Stimulated activated CD4-positive, alpha-beta T cell treated with anti-CD3 and anti-CD28 coated beads, Interleukin-1b, Interleukin-23, amount 100 ng/mL, for 1 hour (primary cell): ENCODE measurements at places on chromosomes 1 and 21.

DNA sequence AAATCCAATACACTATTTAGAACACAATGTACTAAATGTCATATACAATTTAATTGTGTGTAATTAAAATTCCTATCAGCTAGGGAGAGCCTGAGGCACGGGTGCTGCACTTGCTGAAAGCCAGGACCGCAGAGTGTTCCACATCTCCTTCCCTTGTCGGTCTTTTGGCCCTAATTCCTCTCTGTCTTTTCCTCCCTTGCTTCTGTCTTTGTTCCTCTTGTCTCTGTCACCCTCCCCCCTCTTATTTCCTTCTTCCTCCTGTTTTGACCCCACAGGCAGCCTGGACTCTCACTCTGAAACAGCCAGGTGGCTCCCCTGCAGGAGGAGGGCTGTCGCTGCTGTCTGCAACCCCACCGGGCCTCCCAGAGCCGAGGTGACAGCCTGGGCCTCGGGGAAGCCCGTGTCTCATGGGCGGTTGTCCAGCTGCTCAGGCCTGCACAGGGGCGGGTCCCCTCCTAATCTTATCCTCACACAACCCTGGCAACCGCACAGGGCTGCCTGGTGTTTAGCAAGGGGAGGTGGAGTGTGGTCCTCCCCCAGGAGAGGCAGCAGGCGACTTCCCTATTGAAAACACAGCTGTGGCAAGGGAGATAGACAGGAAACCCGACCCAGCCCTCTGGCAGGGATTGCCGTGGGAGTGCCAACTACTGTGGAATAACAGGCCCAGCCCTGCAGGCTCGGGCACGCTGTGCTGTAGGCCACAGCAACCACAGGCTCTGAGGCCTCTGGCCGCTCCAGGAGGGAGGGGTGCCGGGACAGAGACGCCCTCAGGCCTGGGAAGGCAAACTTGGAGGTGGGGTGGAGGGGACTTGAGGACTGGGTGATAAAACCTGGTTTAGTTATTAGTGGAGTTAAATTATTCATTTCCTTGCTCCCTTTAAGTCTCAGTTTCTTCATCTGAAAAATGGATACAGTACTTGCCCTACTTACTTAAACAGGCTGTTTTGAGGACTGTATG, 68.8 kb upstream of the WDR26 start:
- DNase-seq: no peak

DNA sequence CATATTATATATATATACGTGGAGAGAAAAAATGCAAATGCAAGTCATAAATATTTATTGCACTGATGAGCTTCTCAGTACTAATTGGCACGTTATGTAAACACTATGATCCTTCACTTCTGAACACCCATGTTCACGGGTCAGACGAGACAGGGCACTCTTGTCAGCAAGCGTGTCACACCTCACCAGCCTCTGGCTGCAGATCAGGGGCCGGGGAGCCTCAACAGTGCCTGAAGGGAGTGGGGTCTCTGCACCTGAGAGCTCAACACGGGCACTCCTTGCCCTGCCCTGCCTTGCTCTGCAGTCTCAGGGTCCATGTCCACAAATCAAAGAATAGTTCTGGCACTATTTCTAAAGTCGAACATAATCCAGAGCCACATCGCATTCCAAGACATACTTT, 409 bp upstream of the HIVEP3 start:
- no peak for DNase-seq

GRCh38 chr1:96049759-96050409, 671.7 kb upstream of the PTBP2 start:
- no peak for DNase-seq

DNA sequence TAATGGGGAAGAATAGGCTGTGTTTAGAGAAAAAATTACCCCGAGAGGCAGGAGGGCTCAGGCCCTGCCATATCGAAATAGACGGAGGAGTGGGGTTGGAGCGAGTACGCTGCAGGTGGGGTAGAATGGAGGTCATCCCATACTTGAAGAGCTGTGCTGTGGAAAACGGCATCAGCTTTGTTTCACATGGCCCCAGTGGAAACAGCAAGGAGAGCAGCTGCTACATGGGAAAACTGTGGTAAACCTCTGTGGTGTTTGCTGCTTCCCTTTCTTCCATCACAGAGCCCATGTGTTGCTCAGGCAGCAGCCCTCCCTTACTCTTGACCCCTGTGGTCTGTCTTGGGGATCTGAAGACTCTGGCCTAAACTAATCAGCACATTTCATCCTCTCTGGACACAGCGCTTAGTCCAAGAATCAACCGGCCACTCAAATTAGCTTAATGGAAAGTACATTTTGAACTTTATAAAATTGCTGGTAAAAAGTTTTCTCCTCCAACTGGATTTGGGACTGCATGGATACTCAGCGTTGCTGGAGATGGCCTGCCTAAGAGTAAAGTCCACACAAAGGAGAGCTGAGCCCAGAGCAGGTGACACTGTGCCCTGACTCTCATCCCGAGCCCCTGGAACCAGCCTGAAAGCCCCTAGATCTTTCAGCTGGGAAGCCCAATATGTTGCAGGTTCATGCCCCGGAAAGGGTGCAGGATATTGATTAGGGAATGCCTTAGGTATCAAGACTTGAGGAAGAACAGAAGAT, 127.1 kb upstream of the GADD45A start:
- DNase-seq: no peak

DNA sequence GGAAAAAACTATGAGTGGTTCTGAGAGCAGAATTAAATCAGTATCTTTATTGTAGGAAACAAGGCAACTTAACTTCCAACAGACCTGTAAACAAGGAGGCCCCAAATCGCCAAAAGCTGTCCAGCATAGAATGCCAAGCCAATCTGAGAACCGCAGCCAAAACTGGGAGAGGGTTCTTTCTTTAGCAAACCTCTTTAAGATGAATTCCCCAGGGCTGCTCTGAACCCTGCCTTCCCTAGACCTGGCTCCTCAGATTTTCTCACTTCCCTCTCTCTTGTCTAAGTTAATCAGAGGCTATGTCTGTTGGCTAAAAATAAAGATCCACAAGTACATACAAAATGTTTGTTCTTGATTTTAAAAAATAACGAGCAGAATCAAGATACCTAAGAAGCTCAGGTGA, 141.4 kb downstream of the SMYD3 start:
- no peak for DNase-seq

- no peak for DNase-seq
Observed at GRCh38 chr1:226975259-226976250, 35.5 kb downstream of the COQ8A start.

GRCh38 chr1:217140041-217140901, 417.0 kb upstream of the ESRRG start:
- no peak for DNase-seq

DNA sequence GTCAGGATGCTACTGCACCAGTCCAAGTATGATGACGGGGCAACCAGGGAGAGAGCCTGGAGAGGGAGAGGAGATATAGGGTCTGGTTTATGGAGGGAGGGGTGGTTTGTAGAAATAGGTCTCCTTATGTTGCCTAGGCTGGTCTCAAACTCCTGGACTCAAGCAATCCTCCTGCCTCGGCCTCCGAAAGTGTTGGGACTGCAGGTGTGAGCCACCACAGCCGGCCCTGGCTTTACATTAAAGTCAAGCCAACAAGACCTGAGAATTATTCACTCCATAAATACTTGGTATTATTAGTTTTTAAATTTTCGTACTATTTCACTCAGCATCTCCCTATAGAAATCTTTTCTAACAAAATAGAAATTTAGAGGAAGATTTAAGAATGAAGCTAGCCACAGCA, 86.8 kb downstream of the MATN1 start:
- no peak for DNase-seq

GRCh38 chr1:113983826-113984225, 4.6 kb downstream of the OLFML3 start:
- no peak for DNase-seq

- peak; percentile 20 for DNase-seq
Observed at GRCh38 chr1:9687120-9687873, 35.8 kb downstream of the PIK3CD start.

- DNase-seq: no peak
Observed at GRCh38 chr1:189657715-189658114, 819.9 kb downstream of the BRINP3 start.
